ENCODE measurements at places on chromosomes 12 and 14.
A peak's percentile ranks its signal among the peaks of the same experiment; 100 is the strongest.

GRCh38 chr14:91872011-91872501, 4.7 kb upstream of the TC2N start:
- no peak for DNase-seq

- no peak for DNase-seq
Measured at GRCh38 chr14:95495538-95496025, 20.9 kb downstream of the SYNE3 start.

DNA sequence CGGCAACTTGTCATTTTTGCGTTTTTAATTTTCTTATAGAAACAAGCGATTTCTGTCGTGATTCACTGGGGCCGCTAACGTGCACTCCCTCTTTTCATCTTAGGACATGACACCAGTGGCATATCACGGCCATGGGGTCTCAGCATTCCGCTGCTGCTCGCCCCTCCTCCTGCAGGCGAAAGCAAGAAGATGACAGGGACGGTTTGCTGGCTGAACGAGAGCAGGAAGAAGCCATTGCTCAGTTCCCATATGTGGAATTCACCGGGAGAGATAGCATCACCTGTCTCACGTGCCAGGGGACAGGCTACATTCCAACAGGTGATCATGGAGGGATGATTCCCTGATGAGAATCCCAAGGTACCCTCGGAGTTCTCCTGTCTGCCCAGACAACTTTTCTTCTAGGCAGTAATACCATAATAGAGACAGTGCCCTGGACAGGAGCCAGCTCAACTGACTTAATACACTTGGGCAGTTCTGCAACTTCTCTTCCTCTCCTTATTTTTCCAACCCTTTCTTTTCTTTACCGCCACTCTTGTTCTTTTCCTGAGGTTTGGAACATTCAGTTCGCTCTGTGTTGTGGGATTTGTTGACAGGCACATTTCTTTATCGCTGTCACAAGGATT, 821 bp downstream of the TMEM106C start:
- peak; percentile 30 for DNase-seq

DNA sequence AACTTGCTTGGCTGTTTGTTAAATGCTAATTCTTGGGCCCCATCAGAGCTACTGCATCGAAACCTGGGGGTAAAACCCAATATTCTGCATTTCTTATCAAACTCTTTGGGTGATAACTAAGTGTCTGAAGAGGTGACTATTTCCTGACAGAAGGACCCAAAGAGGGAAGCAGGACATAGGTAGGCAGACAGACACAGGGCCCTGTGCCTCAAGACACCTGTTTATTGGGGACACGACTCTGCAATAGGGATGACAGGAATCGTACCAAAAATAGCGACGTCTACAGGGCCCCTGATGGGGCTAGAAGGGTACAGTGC, 8.6 kb downstream of the ZNF219 start:
- no peak for DNase-seq

GRCh38 chr12:118727196-118727978, 254.0 kb upstream of the SRRM4 start:
- no peak for DNase-seq
